ENCODE measurements at places on chromosomes 11 and 22.
A peak's percentile ranks its signal among the peaks of the same experiment; 100 is the strongest.

GRCh38 chr11:75896843-75897419 is 81.9 kb downstream of the UVRAG start:
- DNase-seq = no peak

DNA sequence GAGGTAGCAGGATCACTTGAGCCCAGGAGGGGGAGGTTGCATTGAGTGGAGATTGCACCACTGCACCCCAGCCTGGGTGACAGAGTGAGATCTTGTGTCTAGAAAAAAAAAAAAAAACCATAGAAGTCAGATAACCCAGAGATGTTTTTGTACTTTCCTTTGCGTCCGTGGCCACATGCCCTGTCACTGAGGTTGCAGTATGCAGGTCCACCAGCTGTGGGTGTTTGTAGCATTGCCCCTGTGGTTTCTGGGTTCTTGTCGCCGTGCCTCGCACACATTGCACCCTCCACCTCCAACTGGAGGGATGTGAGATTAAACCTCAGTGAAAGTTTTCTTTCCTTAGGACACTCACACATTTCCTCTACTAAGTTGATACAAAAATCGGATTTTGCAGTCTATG is 70.3 kb downstream of the TNRC6B start:
- DNase-seq = peak; percentile 83

GRCh38 chr11:4680341-4680740 is 17.3 kb downstream of the OR51E2 start:
- DNase-seq = no peak

DNA sequence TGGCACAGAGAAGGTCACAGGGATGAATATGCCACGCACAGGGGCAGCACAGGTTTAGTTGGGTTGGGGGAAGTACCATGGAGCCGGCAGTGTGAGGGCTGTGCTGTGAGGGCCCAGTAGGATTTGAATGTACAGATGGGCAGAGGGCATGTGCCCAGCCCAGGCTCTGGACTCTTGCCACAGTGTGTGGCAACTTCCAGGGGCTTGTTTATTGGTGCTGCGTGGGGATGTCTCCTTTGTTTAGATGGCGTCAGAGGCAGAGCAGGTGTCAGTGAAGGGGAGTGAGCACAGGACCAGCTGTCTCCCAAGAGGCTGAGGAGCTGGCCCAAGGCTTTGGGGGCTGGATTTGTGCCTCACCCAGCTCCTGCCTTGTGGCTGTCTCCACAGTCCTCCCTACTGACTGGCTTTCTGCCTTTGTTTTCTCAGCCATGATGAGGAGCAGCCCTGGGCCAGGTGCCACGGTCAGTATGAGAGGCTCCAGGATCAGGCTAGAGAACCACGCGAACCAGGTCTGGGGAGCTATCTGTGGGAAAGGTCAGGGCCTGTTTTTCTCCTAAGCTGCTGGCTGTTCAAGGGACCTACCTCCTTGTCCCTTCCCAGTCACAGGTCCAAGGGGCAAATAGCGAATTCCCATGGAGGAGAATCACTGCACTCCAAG is 21.9 kb downstream of the SUN2 start:
- DNase-seq = no peak

DNA sequence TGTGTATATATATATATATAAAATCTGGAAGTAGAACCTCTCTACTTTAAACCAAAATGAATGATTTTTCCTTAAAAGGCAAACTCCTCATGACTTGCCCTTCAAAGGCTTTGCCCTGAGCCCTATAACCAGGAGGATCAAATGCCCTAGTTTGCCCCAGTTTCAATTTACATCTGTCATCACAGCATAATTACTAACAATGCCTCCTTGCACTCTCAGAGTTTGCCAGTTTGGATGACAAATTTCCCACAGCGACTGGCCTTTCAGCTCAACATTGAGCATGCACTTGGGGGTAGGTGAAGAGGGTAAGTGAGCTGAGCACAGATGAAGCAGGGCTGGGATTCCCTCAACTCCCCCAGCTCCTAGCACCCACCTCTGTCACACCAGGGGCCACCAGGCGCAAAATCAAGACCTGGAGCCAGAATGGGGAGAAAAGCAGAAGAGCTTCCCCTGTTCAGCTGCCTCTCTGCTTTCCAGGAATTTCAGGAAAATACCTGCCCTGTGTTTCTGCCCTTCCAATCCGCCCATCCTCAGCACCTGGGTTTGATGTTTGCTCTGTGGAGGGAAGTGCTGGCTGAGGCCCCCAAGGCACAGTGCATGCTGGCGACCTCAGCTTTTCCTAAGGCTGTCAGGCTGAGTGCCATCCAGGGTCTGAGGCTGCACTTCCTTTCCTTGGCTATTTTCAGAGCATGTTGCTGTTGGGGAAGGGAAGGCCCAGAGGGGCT is 67.5 kb downstream of the ADAMTS15 start:
- DNase-seq = no peak

- no peak for DNase-seq
These were observed 77.4 kb downstream of the NAV2 start for GRCh38 chr11:19789835-19790710.

GRCh38 chr22:39610766-39611165 is 40.2 kb downstream of the CACNA1I start:
- no peak for DNase-seq

DNA sequence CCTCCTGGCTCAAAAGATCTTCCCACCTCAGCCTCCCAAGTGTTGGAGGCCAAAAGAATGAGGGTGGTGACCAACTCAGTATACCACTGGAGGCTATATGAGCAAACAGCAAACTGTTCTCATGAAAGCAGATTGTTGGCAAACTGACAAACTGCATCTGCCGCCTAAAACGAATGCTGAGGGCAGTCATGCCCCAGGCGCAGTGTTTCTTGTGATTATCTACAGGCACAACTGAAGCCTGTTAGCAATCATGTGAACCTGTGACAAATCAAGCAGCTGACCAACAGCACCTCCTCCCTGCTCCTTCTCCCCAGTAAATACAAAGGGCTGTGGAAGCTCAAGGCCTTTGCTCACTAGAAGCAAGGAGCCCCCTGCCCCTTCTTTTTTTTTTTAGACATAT is 47.8 kb downstream of the BTBD10 start:
- no peak for DNase-seq

GRCh38 chr22:46484156-46484860 is 53.1 kb downstream of the CELSR1 start:
- DNase-seq = no peak

DNA sequence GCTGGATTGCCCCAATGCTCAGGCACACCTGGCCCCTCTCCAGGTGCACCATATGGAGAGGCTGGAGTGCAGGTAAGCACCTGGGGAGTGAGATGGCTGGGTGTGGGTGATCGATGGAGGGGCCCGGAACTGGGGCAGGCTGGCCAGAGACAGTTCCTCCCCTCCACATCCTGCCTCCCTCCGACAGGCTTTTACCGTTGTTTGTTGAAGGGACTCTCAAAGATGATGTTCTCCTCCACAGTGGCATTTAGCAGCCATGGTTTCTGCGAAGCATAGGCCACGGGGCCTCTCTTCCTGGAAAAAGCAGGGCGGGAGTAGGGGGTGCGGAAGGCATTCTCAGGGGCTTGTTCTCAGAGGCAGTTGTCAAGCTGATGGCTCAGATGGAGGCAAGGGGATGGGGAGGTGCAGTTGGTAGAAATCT is 25.9 kb upstream of the KCNJ11 start:
- peak; percentile 64 for DNase-seq

- no peak for DNase-seq
These were observed 807 bp upstream of the WT1 start for GRCh38 chr11:32435942-32436750.

- DNase-seq = peak; percentile 44
These were observed at the start of gene MN1 for GRCh38 chr22:27801616-27802345. TSS of gene MN1 (minus strand) at chr22:27801756. CDS start at chr22:27800543, 1,213 bp downstream.

DNA sequence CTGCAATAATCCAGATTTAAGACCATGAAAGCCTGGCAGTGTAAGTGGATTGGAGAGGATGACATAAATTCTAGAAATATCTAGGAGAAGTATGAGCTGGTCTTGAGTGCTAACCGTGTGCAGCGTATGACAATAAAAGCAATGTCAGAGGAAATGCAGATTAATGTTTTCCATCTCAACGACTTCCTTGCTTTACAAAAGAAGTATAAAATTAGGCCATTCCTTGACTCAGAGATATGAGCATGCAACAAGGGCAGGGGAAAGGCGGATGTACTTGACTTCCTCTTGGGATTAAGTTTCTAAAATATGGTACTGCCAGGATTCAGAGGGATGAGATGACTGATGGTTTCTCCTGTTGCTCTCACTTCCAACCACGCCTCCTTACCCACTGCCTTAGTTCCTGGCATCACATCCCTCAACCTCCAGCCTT is 32.3 kb downstream of the ADAMTS15 start:
- DNase-seq = peak; percentile 14

DNA sequence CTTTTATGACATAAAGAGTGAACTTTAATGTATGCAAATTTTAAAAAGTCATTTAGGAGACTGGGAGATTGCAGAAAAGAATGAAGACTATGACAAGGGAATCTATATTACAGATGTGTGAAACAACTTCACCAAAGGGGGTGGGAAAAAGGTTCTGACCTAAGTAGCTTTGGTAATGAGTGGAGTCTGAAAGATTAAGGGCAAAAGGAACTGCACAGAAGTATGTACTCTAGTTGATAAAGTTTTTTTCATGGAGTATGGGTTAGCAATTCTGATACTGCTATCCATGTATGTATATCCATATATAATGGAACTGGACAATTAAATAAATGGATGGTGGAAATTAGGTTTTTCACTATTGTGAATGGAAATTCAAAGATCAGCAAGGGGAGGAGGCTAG is 9.2 kb downstream of the CKAP5 start:
- no peak for DNase-seq

- DNase-seq = no peak
These were observed 101.0 kb downstream of the ME3 start for GRCh38 chr11:86571273-86571948.

DNA sequence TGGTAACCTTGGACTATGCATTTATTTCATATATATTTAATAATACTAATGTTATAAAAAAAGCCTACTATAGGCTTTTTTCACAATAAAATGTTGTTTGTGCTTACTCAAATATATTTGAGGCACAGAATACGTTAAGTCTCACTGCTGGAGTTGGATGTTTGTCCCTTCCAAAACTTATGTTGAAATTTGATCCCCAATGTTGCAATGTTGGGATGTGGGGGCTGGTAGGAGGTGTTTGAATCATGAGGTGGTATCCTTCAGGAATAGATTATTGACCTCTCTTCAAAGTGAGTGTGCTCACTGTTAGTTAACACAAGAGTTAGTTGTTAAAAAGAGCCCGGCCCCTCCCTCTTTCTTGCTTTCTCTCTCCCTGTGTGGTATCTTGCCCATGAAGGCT is 1295.9 kb downstream of the JRKL start:
- DNase-seq = no peak
